ENCODE measurements at places on chromosomes 2 and 18. TPM values are rescaled to one million over a fixed set of nuclear protein-coding genes. Genes with fewer than 3 reads are reported as not detected.

The UCN gene
- 0.65 TPM for total RNA-seq

The CHRND gene
- not detected for total RNA-seq

The CEP68 gene
- 10.3 TPM for total RNA-seq

The ACVR1 gene
- 27.5 TPM for total RNA-seq

The BCL2 gene
- total RNA-seq: 2.3 TPM

The TTR gene
- total RNA-seq: not detected

The ZNF892 gene
- total RNA-seq: 3.7 TPM

The GCG gene
- not detected for total RNA-seq

The CACNB4 gene
- total RNA-seq: 0.13 TPM

The PRKAG3 gene
- not detected for total RNA-seq

The POTEI gene
- total RNA-seq: not detected

The SPHKAP gene
- total RNA-seq: under 0.01 TPM

The CABLES1 gene
- total RNA-seq: 13.7 TPM

The GTF3C2 gene
- 49.5 TPM for total RNA-seq

Data from mesangial cell (primary cell).